ENCODE measurements at places on chromosomes 11 and 22.

DNA sequence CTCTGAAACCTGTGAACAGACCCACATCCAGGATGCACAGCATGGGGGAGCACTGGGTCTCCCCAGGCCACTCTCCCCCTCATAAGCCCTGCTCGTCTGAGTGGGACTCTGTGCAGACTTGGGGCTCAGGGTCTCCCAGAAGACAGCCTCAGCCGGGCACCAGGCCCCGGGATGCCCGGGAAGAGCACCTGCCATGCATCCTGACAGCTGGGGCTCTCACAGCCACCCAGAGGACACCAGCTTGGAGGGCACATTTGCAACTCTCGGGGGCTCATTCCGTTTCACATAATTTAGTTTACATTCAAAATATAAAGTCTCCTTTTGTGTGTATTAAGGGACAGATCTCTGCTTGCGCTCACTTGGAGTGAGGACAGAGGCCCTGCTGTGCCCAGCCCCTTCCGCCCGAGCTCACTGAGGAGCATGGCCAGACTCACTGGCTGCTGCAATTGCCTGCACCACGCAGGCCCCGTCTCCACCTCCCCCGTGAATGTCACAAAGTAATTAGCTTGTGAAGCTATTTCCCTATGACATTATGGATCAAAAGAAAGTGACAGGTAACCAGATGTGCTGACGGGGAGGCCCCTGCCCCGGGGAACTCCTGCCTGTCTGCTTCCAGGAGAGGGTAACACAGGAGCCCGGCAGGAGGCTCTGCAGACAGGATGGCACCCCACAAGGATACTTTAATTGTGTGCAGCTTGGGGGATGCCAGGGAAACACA, 275.6 kb downstream of the BRD1 start:
- DNase-seq, result no peak

GRCh38 chr11:78492973-78493372, 75.4 kb upstream of the GAB2 start:
- no peak for DNase-seq

- no peak for DNase-seq
Observed at GRCh38 chr22:38467438-38467903, 425 bp upstream of the KDELR3 start.

- DNase-seq, result no peak
Observed at GRCh38 chr11:303363-303762, 4.0 kb upstream of the IFITM5 start.

DNA sequence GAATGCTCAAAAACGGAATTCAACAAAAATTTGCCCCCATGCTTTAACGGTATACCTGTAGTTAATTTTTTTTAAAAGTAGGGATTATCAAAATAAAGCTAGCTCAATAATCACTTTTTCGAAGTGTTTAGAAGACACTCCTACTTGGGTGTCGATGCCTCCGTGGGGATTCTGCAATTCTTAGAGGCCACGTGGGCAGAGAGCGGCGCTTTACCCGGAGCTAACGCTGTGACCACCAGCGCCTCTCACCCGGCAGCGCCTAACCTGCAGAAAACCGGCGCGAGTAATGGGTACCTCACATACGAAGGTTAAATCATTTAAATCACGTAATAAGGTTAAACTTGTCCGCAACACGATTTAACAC, 583 bp downstream of the TAF1D start:
- peak; percentile 16 for DNase-seq

DNA sequence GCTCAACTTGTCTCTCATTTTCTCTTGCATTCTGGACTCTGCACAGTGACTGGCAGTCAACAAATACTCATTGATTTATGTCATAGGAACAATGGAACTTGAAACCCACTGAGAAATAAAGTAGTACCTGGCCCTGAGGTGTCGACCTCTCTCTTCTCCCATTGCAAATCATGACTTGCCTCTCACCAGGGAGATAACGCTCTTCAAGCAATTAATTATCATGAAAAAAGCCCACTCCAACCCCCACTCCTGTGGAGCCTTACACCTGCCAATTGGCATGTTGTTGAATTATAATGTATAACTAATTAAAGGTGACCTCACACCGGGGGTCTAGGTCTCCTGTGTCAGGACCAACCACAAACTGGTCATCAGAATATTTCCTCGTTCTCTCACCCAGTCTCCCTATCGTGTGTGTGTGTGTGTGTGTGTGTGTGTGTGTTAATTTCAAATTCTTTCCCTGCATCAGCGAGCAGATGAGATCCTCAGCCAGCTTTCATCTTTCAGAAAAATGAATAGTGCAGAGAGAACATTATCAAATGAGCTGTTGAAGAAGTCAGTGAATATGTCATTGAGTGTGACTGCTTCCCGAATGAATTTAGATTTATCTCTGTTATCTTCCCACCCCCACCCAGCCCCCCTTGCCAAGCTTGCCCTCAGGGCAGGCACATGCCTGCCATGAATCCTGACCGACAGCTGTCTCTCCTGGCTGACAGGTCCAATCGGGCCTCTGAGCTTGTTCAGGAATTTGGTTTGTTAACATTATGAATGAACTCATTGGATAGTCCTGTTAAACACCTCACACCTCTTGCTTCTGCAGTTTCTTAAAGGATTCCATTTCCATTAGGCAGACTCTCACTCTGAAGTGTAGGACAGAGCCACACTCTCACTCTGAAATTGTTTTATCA, 357.4 kb downstream of the INSC start:
- no peak for DNase-seq

Data from D721Med (cell line).